Activated CD4-positive, CD25-positive, alpha-beta regulatory T cell (primary cell): ENCODE measurements at places on chromosomes 5 and 9.

DNA sequence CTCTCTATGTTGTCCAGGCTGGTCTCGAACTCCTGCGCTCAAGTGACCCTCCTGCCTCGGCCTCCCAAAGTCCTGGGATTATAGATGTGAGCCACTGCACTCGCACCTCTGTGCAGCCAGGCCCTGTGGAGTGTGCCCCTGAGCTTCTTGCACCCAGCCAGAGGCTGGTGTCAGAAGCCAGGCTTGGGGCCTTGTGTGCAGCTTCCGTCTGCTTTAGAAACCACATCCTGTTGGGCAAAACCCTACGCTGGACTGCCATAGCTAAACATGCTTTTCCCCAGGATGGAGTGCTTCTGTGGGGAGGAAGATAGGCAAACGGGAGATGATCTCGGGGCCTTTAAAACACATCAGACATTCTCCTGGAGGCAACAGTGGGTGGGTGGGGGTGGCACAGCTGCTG lies 40.1 kb downstream of the PRRT1B start:
- no peak for DNase-seq

DNA sequence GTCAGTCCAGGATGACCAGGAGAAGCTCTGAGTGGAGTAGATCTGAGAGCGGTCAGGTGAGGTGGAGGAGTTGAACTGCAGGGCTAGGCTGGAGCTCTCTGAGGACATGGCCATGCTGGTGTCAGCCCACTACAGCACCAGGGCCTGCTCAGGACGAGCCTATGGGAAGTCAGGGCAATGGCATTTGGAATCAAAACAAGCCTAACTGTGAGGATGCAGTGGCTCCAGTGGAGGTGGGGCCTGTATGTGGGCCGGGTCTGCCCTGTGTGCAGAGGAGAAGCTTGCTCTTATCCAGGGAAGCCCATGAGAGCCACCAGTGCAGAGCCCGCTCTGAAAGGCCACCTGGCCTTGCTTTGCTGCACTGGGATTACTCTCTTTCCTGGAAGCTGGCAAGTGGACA lies 11.1 kb downstream of the CXCL14 start:
- DNase-seq: no peak

DNA sequence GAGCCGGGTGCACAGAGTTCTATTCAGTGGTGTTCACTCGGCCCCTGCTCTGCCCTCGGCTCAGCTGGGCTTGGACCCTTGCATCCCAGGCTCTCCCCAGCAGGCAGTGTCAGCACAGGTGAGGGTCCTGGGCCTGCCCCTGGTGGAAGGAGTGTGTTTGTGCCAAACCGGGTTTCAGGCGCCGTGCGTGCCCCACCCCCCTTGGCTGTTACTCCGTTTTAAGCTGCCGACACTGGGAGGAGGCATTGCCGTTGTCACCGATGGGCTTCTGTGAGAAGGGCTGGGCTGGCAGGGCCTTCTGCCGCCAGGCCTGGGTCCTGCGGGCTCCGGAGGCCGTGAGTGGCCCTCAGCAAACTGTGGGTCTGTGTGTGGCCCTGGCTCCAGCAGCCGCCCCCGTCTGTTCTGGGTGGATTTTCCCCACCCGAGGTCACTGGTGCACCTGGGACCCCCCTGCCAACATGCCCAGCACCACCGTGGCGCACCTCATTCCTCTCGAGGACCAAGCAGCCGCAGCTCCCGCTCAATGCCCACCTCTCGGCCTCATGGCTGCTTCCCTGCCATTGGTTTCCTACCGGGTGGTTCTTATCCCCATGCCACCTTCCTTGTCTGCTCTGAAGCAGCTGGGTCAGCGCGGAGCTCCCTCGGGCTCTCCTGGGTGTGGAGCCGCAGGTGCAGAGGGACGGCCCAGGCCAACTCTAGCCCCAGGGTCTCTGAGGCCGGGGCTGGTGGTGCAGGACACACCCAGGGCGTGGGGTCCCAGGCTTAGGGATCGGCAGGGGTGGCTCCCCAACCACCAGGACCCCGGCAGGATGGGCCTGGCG lies 44.3 kb upstream of the EXOC3 start:
- no peak for DNase-seq

- no peak for DNase-seq
These were observed 460.0 kb downstream of the PSAT1 start for GRCh38 chr9:78756813-78757510.

- no peak for DNase-seq
These were observed 71.8 kb upstream of the LHFPL2 start for GRCh38 chr5:78720227-78720985.

DNA sequence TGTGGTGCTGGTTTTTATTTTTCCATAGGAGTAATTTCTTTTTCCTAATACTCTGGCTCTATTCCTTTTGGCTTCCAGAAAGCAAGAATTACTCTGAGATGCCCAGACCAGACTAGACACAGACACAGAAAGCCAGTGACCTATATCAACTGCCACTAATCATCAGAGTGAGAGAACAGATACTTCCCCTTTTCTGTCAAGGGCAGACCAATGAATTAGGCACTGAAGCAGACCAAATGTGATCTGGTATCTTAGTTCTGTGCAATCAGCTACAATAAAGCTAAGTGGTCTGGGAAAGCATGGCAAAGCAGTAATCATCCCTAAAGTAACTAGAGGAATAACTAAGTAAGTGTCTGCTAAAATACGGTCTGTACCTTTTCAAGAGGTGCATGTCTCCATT lies 239.1 kb downstream of the ELAVL2 start:
- DNase-seq: no peak

- DNase-seq: no peak
These were observed 90.3 kb upstream of the PAM start for GRCh38 chr5:102664616-102665335.

- no peak for DNase-seq
These were observed 177.6 kb downstream of the RFX3 start for GRCh38 chr9:3348169-3348568.

DNA sequence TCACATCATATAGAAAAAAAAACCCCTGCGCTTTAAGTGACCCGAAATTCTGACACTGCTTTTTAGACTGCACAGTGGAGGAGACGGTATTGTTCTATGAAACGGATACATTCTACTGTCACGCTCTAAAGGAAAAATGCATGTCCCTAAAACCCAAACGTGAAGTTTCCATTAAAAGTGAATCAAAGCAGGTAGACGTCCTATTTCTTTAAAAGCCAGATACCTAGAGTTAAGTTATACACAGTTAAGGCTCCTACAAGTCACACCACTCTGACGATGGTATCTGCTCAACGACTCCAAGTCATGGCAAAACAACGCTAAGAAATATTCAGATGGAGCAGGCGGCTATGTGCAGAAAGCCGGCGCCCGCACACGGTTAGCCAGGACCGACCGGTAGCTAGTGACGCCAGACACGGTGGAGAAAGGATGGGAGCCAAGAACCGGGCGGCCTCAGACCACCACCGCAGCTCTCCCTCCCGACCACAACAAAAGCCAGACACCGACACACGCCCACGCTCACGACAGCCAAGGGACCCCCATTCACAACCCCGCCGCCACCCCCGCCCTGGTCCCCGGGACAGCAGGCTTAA lies 734 bp downstream of the SKP1 start:
- no peak for DNase-seq

DNA sequence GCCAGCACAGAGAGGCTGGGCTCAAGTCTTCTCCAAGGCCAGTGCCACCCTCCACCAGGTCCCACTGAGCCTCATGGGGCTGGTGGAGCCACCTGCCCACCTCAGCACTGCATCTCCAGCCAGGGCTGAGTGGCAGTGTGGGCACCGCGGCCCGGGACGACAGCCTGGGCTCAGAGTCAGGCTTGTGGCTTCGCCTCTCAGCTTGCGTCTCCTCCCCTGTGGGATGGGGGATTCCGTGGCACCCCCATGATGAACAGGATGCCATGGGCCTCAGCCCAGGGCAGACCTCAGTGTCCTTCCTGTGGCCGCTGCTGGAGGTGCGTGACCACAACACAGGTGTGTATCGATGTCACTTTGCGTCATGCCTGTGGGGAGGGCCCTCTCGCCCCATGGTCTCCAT lies 136.4 kb upstream of the PPP1R26 start:
- no peak for DNase-seq

- DNase-seq: no peak
These were observed 59.9 kb upstream of the ARRDC3 start for GRCh38 chr5:91443023-91443422.

GRCh38 chr9:113477058-113477457 lies 13.5 kb downstream of the RGS3 start:
- no peak for DNase-seq

DNA sequence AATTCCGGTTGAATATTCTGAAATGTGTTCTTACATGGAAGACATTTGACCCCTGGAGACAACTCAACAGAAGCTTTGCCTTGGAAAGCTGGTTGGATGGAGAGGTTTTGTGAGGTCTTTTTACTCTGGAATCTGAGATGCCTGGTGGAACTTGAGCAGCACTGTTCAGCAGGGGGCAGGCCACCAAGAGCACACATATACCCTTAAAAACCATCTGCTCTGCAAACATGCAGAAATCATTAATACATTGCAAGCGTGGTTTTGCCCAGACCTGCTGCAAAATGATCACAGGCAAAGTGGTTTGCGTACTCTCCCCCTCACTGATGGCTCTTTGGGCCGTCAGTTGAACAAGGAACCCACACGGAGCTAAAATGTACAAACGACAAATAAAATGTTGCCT lies 32.8 kb upstream of the DAP start:
- no peak for DNase-seq
